Gastrocnemius medialis (tissue), 4 donors: ENCODE measurements at places on chromosomes 3 and 15. TPM values are rescaled to one million over a fixed set of nuclear protein-coding genes. Genes with fewer than 3 reads are reported as not detected.

Gene CCDC33
- total RNA-seq = not detected

Gene ACP3
- not detected for total RNA-seq

DNA sequence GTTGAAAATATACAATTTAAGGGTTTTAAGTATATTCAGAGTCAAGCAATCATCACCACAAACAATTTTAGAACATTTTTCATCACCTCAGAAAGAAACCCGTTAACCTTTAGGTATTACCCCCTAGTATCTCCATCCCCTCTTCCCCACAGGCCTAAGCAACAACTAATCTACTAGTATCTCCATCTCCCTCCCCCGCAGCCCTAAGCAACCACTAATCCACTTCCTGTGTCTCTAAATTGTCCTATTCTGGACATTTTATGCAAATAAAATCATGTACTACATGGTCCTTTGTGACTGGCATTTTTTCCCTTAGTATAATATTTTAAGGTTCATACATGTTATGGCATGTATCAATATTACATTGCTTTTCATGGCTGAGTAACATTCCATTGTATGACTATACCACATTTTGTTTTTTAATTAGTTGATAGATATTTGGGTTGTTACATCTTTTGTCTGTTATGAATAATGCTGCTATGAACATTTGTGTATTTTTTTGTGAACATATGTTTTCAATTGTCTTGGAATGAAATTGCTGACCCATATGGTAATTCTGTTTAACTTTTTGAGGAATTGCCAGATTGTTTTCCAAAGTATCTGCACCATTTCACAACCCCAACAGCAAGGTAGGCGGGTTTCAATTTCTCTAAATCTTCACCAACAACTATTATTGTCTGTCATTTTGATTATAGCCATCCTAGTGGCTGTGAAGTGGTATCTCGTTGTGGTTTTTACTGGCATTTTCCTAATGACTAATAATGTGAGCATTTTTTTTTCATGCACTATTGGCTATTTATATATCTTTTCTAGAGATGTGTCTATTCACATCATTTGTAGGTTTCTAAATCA lies 215.6 kb upstream of the CD96 start:
- no peak for DNase-seq

DNA sequence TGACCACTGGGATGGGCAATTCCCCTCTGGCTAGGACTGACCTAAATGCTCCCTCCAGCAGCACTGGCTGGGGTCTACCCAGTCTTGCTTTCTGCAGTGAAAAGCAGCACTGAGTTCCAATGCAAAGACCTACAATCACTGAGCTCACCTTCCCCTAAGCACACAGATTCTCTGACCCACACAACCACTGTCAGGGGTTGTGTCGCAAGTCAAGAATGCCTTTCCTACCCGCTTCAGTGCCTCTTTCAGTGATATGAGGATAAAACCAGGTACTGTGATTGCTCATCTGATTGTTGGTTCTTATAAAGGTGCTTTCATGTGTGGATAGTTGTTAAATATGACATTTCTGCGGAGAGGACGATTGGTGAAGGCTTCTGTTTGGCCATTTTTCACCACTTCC lies 345.6 kb downstream of the GAP43 start:
- DNase-seq = no peak

- DNase-seq = no peak
Measured at GRCh38 chr3:4855676-4856075, 123.6 kb upstream of the BHLHE40 start.

DNA sequence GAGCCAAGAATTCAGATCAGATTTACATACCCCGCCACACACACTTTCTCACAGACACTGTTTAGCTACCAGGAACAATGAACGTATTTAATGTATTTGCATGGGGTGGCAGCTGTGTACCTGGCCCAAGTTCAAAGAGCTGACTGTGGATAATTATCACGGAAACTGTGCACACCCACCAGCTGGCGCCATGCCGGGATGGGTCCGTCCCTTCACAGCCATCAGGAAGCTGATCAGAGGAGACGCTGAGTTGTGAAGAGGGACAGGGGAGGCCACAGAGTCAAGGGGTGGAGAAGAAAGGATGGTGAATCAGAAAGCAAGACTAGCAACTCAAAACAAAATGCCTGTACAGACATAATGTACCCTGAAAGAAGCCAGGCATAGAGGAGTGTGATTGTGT lies 13.1 kb upstream of the PLA2G4D start:
- no peak for DNase-seq

GRCh38 chr3:133410191-133410892 lies 10.5 kb downstream of the BFSP2 start:
- DNase-seq = no peak

DNA sequence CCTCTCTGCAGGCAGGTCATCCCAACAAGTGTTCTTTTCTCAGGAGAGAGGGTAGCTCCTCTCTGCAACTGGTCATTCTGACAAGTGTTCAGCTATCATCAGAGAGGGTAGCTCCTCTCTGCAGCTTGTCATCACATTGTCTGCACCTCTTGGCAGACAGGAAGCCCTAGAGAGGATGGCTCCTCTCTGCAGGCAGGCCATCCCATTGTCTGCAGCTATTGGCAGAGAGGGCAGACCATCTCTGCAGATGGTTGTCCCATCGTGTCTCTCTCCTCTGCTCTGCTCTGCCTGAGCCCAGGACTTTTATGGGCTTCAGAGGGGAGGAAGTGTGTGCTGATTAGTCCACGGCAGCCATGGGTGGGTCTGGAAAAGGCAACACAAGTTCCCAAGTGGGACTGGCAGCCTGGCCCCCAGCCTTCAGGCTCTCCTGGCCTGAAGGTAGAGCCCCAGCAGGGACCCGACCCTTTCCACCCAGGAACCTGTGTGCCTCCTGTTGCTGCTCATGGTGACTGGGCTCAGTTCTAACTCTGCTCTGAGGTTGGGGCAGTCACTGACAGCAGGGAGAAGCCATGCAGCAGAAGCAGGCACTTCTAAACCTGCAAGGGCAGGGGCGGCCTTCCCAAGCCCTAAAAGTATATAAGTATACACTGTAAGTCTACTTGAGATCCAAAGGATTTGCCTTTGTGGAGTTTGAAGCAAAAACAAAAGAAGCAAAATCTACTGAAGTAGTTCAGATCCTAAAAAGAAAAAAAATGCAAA lies 637.9 kb downstream of the PLOD2 start:
- DNase-seq = no peak

GRCh38 chr3:126554560-126555525 lies 3.9 kb downstream of the C3orf22 start:
- DNase-seq = no peak

- DNase-seq = no peak
Measured at GRCh38 chr3:119974656-119975055, 119.6 kb downstream of the GSK3B start.

- DNase-seq = no peak
Measured at GRCh38 chr3:141485641-141486495, 959 bp upstream of the RASA2 start.
